Activated naive CD4-positive, alpha-beta T cell (primary cell): ENCODE measurements at places on chromosomes 7 and 10.

DNA sequence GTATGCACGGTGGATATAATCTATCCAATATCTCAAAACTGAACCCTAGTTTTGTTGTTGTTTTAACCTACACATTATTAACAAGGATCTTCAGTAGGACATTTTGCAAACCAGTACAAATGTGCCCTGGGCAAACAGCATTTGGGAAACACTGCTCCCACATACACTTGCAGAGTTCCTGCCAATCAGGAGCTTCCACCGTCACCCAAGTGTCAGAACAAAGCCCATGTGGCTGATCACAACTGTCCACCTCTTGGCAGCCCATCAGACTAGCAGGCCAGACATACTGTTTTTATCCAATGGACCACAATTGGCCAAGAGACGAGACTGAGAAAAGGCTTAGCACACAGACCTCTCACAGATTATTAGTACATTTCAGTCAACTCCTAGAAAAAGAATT, 200.4 kb downstream of the FAM107B start:
- DNase-seq = no peak

DNA sequence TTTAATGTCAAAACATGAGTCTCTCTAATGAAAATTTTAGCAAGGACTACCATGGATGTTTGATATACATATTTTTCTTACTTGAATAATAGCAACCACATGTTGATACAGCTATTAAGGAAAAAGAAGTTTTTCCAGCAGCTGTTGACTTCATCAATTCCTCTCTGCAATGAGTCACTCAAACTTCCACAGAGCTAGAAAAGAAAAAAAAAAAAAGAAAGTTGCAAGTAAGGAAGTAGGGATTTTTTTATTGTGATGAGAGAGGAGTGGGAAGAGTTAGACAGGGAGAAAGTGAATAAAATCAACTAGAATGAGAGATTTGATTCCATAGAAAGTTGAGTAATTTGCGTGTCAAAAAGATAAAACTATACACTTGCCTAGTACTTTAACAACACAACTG, 46.2 kb downstream of the CAV1 start:
- DNase-seq = no peak

GRCh38 chr10:44990965-44991364, 9.8 kb upstream of the ZNF22 start:
- no peak for DNase-seq

- no peak for DNase-seq
Observed at GRCh38 chr7:28784171-28784902, 173.8 kb downstream of the TRIL start.

GRCh38 chr10:8975535-8975934, 921.0 kb downstream of the GATA3 start:
- no peak for DNase-seq

DNA sequence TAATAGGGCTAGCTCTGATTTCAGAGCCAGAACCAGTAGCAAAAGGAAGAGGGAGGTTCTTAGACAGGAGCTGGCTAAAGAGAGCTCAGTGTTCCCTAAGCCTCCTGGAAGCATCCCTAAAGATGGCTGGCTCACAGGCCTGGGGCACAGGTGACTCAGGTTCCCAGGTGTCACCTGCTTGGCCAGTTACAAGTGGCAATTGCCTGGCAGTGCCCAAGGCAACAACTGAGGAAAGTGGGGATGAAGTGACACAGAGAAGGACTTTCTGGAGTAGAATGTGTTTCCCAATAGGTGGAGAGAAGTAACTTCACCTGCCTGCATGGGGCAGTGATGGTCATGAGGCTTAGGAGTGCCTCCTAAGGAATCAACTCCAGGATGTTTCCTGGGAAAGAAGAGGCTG, 66.5 kb upstream of the EEPD1 start:
- DNase-seq = no peak

DNA sequence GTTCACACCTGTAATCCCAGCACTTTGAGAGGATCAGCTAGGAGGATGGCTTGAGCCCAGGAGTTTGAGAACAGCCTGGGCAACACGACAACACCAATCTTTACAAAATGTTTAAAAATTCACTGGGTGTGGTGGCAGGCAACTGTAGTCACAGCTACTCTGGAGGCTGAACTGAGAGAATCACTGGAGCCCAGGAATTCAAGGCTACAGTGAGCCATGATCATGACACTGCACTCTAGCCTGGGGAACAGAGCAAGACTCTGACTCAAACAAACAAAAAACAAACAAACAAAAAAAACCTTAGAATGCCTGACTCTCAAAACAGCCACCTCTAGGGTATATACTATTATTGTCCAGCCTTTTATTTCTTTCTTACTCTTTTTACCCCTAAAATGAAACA, 56.5 kb upstream of the PAPSS2 start:
- no peak for DNase-seq

- DNase-seq = no peak
Observed at GRCh38 chr10:78950656-78951587, 117.8 kb upstream of the ZMIZ1 start.
